Activated gamma-delta T cell treated with Interleukin-2 at 50 U/mL for 16 hours (primary cell): ENCODE measurements at places on chromosomes 6 and 20.

DNA sequence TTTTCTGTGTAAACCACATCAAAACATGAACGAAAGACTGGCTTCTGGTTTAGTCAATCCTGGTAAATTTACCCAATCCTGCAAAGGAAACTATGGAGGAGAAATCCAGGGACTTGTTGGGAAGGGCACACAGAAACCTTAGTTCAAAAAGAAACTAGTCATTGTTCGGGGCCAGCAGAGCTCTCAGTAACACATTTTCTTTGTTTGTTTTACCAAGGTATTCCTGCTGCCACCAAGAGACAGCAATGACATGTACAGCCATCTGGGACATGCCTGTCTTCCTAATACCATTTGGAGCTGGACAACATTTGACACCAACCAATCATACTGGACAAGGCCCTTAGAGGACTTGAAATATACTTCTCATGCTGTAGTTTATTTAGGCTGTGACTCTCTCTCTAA lies 8.3 kb downstream of the OARD1 start:
- DNase-seq = no peak

DNA sequence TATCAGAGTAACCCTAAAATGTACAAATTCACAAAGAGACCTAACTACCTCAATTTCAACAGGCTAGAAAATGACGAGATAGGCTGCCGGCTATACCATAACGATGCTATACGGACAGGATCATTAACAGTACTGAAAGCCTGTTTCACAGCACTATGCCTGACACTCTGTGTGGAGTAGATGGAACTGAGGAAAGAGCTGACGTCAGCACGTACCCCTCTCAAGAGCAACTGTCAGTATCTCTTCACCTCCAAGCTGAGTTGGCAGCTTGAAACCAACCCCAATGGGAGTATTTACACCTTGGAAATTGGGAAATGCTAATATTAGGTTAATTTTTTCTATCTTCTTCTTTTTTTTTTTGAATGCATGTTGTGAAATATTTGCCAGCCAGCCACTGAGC lies 53.6 kb downstream of the HUS1B start:
- DNase-seq = no peak

DNA sequence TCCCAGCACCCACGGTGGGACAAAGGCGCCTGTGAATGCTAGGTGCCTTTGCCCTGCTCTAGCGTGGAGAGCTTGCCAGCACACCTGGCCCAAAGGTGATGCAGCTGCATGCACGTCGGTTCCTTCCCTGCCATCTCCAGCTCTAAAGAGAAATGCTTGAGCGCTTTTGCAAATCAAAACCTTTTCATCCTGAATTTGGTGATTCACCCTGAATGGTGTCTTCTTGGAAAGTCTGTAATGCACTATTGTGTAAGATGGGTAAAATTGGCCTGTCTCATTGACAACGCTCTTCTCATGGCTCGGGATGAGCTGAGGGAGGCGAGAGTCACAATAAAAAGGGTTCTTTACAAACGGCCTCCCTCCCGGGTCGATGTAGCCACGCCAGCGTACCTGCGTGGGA lies 103.1 kb upstream of the ID4 start:
- DNase-seq = no peak

GRCh38 chr20:44097521-44098255 lies 89.3 kb downstream of the JPH2 start:
- DNase-seq = no peak

DNA sequence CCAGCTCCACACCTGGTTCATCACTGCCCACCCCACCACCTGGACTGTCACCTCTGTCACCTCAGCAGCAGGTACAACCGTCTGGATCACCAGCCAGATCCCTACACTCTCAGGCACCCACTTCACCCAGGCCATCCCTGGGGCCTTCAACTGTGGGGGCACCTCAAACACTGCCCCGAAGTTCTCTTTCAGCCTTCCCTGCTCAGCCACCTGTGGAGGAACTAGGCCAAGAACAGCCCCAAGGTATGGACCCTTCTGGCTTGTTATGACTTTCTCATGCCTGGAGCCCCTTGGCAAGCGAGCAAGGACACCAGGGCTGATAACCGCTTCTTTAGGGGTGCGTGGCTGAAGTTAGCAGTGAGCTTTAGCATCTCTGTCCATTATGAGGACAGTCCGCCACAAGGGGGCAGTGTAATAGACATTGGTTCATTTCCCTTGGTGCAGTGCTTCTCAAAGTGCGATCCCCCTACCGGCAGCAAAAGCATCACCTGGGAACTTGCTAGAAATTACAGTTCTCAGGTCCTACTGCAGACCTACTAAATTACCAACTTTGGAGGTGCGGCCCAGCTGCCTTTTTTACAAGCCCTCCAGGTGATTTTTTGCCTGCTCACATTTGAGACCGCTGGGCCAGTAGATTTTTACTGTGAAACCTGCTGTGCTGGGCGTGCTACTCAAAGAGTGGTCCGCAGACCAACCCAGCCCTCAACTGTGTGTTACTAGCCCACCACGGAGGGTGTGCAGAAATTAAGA lies 32.5 kb downstream of the PNPLA1 start:
- DNase-seq = peak; percentile 97

DNA sequence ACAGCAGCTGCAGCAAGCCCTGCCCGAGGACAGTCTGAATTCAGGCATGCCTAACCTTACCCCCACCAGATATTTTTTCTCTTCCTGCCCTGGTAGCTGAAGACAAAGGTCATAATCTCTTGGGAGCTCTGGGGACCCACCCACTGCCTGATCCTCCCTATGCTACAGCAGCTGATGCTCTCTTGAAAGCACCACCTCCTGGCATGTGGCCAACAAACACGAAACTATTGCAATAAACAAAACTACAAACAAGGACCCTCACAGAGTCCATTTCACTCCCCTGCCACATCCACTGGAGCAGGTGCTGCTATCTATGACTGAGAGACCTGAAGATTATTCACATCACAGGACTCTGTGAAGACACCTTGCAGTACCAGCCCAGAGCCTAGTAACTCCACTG lies 238.5 kb upstream of the HS3ST5 start:
- no peak for DNase-seq

DNA sequence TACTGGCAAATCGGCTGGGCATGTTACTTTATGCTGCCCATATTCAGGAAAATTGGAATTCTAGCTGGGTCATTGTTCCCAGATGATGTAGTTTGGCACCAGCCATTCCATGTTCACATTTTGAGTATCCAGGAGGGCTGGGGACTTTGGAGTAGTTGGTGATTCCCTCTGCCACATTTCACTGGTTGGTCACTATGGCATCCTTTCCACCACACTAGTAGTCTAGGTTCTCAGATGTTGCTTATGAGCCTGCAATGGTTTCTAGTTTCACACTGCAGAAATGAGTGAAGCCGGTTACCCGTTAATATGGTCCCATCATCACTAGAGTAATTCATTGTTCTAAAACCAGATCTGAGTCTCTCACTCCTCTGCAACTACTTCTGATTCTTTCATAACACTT lies 4.6 kb downstream of the PTPN1 start:
- no peak for DNase-seq

GRCh38 chr20:20869161-20869775 lies 156.8 kb upstream of the RALGAPA2 start:
- no peak for DNase-seq

DNA sequence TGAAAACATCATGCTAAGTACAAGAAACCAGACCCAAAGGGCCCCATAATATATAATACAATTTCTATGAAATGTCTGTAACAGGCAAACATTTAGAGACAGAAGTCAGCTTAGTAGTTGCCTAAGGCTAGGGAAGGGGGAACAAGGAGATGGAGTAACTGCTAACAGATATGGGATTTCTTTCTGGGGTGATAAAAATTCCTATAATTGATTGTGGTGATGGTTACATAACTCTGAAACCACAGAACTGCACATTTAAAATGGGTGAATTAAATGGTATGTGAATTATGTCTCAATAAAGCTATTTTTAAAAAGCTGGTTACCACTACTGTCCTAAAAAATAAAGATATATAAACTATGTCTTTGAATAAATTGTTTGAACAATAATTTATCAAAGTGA lies 3.2 kb downstream of the CEP162 start:
- no peak for DNase-seq

- no peak for DNase-seq
Measured at GRCh38 chr20:33333616-33334015, 50.6 kb downstream of the BPIFB1 start.

- DNase-seq = no peak
Measured at GRCh38 chr6:13563009-13563408, 11.4 kb upstream of the SIRT5 start.

- no peak for DNase-seq
Measured at GRCh38 chr20:2246069-2246491, 49.7 kb upstream of the TGM3 start.

- no peak for DNase-seq
Measured at GRCh38 chr20:47529840-47530239, 28.2 kb downstream of the NCOA3 start.

GRCh38 chr6:90583836-90584481 lies 2.9 kb downstream of the MAP3K7 start:
- DNase-seq = no peak
